ENCODE measurements at places on chromosomes 7 and 10. TPM values are rescaled to one million over a fixed set of nuclear protein-coding genes. Genes with fewer than 3 reads are reported as not detected.

FGF8 gene
- 0.19 TPM for total RNA-seq

EXOC6 gene
- total RNA-seq = 21.4 TPM

HTRA1 gene
- 232 TPM for total RNA-seq

XRCC2 gene
- total RNA-seq = 1.1 TPM

FGFBP3 gene
- 0.56 TPM for total RNA-seq

NAT16 gene
- not detected for total RNA-seq

SYT15B gene
- 0.28 TPM for total RNA-seq

PLAC9 gene
- total RNA-seq = 12.8 TPM

MRPS33 gene
- total RNA-seq = 40.1 TPM

CYP17A1 gene
- total RNA-seq = not detected

NUTM2B gene
- 0.28 TPM for total RNA-seq

ARHGEF35 gene
- total RNA-seq = 1.5 TPM

GIMAP6 gene
- 0.56 TPM for total RNA-seq

CFAP43 gene
- under 0.01 TPM for total RNA-seq

NEURL1 gene
- under 0.01 TPM for total RNA-seq

EPHA1 gene
- 0.58 TPM for total RNA-seq

SPDYE11 gene
- not detected for total RNA-seq

UCN3 gene
- not detected for total RNA-seq

IFIT1B gene
- total RNA-seq = not detected

C10orf90 gene
- total RNA-seq = 0.38 TPM

MMRN2 gene
- total RNA-seq = 9.0 TPM

STAMBPL1 gene
- total RNA-seq = 55.2 TPM

Measured in regular cardiac myocyte (primary cell).